Skeletal muscle cell (primary cell): ENCODE measurements at places on chromosomes 5 and 9.

GRCh38 chr5:132586063-132586462, 29.3 kb downstream of the RAD50 start:
- no peak for DNase-seq

- DNase-seq: no peak
Measured at GRCh38 chr5:105616599-105616998, 2054.0 kb upstream of the NUDT12 start.

GRCh38 chr9:124733964-124734740, 37.0 kb downstream of the NR6A1 start:
- DNase-seq: no peak

DNA sequence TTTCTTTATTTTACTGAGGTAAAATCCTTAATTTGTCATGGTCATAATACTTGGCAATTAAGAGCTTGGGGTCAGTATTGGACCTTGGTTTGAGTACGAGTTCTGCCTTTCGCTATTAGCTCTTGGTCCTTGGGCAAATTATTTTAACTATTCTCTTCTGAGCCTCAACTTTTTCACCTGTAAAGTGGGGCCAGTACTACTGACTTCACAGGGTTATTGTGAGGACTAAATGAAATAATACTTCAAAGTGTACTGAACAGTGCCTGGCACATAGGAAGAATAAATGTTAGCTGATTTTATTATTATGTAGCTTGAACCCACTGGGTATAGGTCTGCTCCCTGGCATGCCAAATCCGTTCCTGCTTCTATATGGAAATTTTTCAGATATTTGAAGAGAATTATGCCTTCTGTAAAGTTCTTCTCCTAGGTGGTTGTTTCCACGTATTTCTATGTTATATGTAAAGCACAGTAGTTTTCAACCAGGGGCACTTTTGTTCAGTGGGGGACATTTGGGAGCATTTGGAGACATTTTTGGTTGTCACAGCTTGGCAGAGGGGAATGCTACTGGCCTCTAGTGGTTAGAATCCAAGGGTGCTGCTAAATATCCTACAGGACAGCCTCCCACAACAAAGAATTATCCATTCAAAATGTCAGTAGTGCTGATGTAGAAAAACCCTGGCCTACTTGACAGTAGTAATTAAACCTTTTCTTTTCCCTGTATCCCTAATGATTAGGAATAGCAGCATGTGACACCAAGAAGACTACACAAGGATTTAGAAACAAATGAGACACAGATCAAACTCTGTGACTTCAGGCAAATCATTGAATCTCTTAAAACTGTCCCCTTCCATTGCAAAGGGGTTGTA, 4.5 kb downstream of the RCL1 start:
- DNase-seq: no peak

GRCh38 chr5:115545351-115545882, 842 bp upstream of the FEM1C start:
- no peak for DNase-seq

DNA sequence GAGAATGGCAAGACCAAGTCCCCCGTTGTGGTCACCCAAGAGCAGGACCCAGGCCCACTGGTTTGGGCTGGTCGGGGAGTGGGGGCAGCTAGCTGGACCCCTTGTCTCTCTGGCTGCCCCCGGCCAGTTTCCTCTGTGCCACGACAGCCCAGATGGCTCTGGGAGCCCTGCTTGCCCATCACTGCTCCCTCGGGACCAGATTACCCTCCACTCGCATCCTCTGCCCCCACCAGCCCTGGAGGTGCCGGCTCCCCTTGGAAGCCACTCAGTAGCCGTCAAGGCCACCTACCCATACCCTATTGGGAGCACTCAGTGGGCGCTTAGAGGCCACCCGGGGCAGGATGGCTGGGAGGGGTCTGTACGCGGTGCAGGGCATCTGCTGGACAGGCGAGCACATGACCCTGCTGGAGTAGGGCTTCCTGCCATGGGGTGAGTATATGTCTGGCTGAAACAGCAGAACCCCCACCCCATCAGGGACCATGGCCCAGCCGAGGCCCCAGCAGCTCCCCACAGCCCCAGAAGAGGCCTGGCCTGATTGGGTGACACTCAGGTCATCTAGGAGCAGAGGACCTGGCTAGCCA, 70.0 kb downstream of the ZNF354C start:
- DNase-seq: no peak

DNA sequence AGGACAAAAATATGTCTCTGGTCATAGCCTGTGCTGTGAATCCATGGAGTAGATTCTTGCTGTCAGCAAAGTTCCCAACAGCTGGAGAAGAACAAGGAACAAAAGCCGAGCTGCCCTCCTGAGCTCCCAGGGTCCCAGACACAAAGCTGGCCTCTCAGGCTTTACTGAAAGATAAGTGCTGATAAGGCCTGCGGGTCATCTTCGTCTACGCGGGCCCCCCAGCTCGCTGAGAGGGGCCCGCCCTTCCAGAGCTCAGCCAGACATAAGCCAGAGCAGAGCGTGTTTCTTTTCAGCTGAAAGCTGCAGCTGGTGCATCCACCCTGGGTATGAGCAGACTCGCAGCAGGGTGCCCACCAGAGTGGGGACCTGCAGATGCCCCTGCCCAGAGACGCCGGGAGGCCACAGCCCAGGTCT, 84.7 kb downstream of the HSD17B3 start:
- DNase-seq: no peak

- DNase-seq: no peak
Measured at GRCh38 chr5:116377276-116378006, 197.2 kb downstream of the SEMA6A start.

DNA sequence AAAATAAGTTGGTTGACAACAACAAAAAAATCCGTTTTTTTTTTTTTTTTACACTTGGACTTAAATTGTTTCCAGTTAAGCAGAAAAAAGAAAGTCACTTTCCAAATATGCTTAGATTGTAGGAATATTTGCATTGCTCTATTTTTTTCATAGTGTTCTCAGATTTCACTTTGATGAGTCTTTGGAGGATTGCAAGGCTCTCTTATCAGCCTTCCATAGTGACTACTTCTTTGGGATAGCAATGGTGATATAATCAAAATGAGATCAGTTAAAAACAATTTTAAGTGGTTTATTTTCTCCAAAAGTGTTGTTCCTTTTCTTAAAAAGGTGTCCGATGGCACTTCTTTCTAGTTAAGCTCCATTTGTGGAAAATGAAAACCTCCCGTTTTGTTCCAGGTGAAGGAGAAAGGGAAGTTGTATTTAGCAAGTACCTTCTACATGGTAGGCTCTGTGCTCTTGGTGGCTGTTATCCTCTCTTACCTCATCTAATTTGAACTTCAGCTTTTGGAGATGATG, 3.9 kb downstream of the RASGRF2 start:
- DNase-seq: no peak

DNA sequence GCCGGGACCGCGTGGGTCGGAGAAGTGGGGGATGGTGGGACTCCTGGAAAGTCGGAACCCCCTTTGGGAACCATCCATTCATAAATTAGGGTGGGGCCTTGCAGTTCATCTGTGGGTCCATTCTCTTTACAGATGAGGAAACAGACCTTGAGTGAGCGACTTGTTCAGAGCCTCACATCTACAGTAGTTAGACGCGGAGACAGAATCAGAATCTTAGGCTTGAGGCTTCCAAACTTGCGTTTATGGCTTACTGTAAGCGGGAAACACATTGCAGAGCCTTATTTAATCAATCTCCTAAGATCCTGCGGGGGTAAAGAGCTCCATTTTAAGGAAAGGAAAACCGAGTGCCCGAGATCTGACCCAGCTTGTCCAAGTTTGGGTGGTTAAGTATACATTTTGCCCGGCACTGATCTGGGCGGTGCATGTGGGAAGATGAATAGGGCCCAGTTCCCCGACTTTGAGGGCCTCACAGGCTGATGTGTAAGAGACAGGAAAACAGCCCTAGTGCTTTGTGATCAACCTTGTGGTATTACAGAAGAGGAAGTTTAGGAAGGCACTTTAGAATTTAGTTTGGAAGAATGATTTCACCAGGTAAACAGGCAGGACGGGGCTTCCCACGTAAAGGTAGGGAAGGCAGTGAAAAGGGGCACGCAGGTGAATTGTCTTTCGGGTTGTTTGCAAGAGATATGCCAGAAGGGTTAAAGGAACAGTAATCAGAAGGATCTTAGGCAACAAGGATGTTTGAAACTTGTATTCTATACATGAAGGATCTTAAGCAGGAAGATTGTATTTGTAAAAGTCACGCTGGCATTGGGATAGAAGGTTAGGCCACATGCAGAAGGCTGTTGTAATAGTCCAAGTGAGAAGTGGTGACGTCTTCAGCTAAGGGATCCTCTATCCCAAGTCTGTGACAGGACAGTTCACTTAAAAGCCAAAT, 744 bp downstream of the TARS1 start:
- peak; percentile 33 for DNase-seq

GRCh38 chr5:84091127-84091799, 293.4 kb downstream of the EDIL3 start:
- DNase-seq: no peak

DNA sequence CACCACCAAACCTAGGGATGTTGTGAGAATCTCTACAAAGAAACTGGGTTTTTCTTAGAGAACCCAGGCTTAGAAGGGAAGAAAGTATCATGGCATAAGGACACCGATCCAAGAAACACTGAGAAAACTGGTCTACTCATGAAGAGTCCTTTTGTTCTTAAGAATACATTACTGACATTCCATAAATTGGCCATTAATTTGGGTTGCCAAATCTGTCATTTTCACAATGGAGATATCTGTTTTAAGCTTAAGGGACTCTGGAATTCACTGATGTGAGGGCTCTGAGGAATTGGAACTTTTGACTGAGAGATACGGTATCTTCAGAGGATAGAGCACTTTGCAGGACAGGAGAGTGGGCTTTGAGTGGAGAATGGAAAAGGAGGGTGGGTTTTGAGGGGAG, 315.3 kb upstream of the ZNF608 start:
- no peak for DNase-seq

DNA sequence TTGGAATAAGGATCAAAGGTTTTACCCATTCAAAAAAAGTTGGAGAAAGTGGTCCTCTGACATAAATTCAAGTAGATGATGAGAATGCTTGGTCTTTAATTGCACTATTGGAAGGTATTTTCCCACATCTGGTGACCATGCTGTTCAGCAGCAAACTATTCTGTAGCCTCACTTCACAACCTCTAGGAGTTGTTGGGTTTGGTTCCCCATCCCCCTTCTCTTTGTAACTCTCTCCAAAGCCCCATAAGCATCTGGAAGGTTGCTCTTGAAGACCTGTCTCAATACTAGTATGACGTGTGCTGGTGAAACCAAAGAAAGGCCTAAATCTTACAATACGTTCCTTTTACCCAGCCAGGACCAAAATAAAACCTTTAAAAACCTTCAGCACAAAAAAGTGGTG, 8.5 kb downstream of the RGMB start:
- DNase-seq: no peak
